SK-MEL-5 (cell line): ENCODE measurements at places on chromosomes 6 and 20. TPM values are rescaled to one million over a fixed set of nuclear protein-coding genes. Genes with fewer than 3 reads are reported as not detected.
A peak's percentile ranks its signal among the peaks of the same experiment; 100 is the strongest.

DNA sequence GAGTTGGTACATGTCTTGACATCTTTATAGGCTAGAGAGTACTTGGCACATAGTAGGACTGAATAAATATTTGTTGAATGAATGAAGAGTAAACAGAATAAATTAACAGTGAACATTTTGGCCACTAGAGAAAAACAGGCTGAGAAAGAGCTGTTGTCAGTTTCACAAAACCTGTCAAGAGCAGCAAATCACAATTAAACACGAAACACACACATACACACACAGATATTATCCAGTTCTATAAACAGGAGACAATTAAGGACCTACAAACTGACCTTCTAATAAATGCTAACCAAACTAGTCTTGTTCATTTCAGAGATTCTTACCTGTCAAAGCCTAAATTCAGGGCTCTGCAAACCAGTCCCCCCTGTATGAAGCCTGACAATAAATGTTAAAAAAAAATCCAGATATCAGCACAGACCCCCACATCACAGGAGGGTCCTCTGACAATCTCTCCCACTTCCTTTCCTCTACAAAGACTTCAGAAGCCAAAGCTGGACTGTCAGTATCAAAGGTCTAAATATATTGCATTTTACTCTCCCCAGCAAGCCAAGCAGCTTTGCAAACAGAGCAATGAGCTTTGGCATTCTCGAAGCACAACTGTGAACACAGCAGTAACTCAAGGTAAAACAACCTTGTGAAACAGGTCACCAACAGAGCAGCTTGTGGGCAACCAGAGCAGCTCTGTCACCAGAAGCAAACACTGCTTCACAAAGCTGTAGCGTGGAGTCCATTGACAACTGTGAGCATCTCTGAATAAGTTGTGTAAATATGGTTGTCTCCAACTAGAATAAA is 229.9 kb downstream of the TBXT start:
- no peak for DNase-seq

- DNase-seq = no peak
These were observed 176.5 kb downstream of the SLC16A10 start for GRCh38 chr6:111263837-111264236.

- DNase-seq = peak; percentile 81
These were observed 2.7 kb upstream of the MEI4 start for GRCh38 chr6:77650098-77650663.

DNA sequence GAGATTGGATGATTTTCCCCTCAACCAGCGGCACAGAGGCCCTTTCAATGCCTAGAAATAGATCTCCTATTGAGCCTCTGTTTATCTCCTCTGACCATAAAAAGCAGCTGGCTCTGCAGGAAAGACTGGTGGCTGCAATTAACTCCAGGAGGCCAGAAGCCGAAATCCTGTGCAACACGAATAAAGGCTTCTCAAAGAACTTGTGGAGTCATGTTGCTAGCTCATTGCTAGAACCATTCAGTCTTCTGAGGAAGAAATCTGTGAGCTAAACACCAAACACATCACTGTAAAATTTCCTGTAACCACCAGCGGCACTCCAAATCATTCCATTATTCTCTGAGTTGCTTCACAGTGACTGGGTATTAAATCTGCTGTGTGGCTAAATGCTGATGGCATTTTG is 49.1 kb upstream of the TPD52L1 start:
- DNase-seq = peak; percentile 76

DNA sequence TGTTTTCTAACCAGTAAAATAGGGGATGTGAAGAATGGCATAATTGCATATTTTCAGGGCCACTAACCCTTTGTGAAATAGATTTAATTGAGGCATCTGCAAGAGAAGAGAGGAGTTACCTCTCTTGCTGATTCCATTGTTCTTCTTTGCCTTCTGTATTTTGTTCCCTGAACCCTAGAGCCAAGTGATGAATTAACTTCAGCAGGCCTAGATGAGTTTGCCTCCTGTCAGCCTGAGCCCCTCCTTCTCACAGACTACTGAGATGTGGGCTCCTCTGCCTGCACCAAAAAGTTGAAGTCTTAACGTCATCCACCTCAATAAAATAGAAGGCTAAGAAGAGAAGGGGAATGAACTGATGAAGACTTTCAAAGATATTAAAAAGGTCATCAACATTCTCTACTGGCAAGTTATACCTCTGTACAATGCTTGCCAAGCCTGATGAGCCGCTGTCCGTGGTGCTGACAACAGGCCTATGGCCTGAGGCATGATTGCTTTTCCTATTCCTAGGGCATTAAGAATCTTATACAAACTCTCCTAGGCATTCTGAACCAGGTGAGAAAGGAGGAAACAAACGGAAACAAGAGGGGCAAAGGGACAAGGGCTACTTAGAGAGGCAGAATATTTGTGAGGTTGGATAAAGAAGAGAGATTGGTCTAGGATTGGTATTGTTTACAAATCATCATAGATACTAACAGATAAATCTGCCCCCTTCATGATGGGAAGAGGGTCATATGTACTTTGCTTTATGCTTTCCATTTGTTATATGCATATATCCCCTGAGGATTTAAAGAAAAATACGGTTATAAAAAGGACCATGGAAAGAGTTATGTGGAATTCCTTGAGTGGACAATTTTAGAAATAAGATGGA is 46.8 kb downstream of the CD24 start:
- peak; percentile 18 for DNase-seq

GRCh38 chr20:9616455-9616805 is 102.0 kb downstream of the LAMP5 start:
- DNase-seq = no peak

GRCh38 chr6:11772109-11772825 is 6.3 kb downstream of the ADTRP start:
- DNase-seq = no peak

- no peak for DNase-seq
These were observed 420.9 kb upstream of the PLCB4 start for GRCh38 chr20:8647961-8648441.

- DNase-seq = no peak
These were observed 82.5 kb upstream of the PLEKHG1 start for GRCh38 chr6:150517175-150517574.

DNA sequence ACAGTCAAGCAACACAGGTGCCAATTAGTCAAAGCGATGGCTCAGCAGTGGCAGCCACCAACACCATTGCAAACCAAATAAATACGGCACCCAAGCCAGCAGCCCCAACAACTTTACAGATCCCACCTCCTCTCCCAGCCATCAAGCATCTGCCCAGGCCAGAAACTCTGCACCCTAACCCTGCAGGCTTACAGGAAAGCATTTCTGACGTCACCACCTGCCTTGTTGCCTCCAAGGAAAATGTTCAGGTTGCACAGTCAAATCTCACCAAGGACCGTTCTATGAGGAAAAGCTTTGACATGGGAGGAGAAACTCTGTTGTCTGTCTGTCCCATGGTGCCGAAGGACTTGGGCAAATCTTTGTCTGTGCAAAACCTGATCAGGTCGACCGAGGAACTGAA is 30.6 kb downstream of the KHDC1L start:
- DNase-seq = no peak

COL9A1 gene
- 3.6 and 7.0 TPM in 2 replicates for total RNA-seq

EBF4 gene
- total RNA-seq = 0.50 and 2.0 TPM in 2 replicates

KIAA1755 gene
- total RNA-seq = not detected in 2 replicates

DACT2 gene
- total RNA-seq = not detected in 2 replicates

BLTP3A gene
- total RNA-seq = 10.6 and 11.0 TPM in 2 replicates
